ENCODE measurements at places on chromosomes 3 and 15. TPM values are rescaled to one million over a fixed set of nuclear protein-coding genes. Genes with fewer than 3 reads are reported as not detected.

ACSBG1 gene
- total RNA-seq: 0.14 TPM

PLCB2 gene
- total RNA-seq: 8.2 TPM

IQCH gene
- 0.51 TPM for total RNA-seq

AP3S2 gene
- total RNA-seq: 46.9 TPM

SPINT1 gene
- 2.0 TPM for total RNA-seq

PLA2G4E gene
- total RNA-seq: 0.05 TPM

CFAP91 gene
- total RNA-seq: 0.70 TPM

THRB gene
- 25.9 TPM for total RNA-seq

CD276 gene
- total RNA-seq: 35.6 TPM

LSM3 gene
- 17.2 TPM for total RNA-seq

NR1I2 gene
- not detected for total RNA-seq

VGLL3 gene
- total RNA-seq: 4.5 TPM

TFDP2 gene
- 56.1 TPM for total RNA-seq

MORC1 gene
- not detected for total RNA-seq

SYNPR gene
- not detected for total RNA-seq

C15orf61 gene
- total RNA-seq: 11.9 TPM

GPR62 gene
- 0.22 TPM for total RNA-seq

EPHA3 gene
- 2.9 TPM for total RNA-seq

PLS1 gene
- 2.5 TPM for total RNA-seq

PPP4R2 gene
- 52.8 TPM for total RNA-seq

ZNF770 gene
- total RNA-seq: 45.3 TPM

EPB42 gene
- total RNA-seq: 0.57 TPM

CD96 gene
- 0.35 TPM for total RNA-seq

RARRES1 gene
- 22.3 TPM for total RNA-seq

MKRN3 gene
- 0.97 TPM for total RNA-seq

DISP2 gene
- total RNA-seq: 3.9 TPM

LMAN1L gene
- 21.9 TPM for total RNA-seq

SPATA12 gene
- total RNA-seq: not detected

MASP1 gene
- 129 TPM for total RNA-seq

TRH gene
- not detected for total RNA-seq

GOLGA6A gene
- not detected for total RNA-seq

SERINC4 gene
- 0.30 TPM for total RNA-seq

SSUH2 gene
- total RNA-seq: 1.0 TPM

ITGA11 gene
- total RNA-seq: 32.6 TPM

KNG1 gene
- 0.62 TPM for total RNA-seq

GOLGA8G gene
- total RNA-seq: not detected

RETNLB gene
- not detected for total RNA-seq

LRTM1 gene
- total RNA-seq: not detected

RNF13 gene
- total RNA-seq: 45.5 TPM

IL5RA gene
- 0.65 TPM for total RNA-seq

PCSK6 gene
- 33.8 TPM for total RNA-seq

SAMMSON gene
- total RNA-seq: not detected

GOLGA8R gene
- 3.6 TPM for total RNA-seq

PRSS50 gene
- total RNA-seq: 0.11 TPM

SH2D7 gene
- total RNA-seq: not detected

PPARG gene
- total RNA-seq: 25.7 TPM

MESP2 gene
- total RNA-seq: 0.51 TPM

HHLA2 gene
- total RNA-seq: not detected

CPEB1 gene
- total RNA-seq: 1.9 TPM

MNS1 gene
- 1.0 TPM for total RNA-seq

APOD gene
- total RNA-seq: 327 TPM

RPP14 gene
- total RNA-seq: 23.2 TPM

LDHAL6B gene
- not detected for total RNA-seq

PP2D1 gene
- total RNA-seq: not detected

Measured in Right ventricle myocardium inferior (tissue), 1 donor.